ENCODE measurements at places on chromosomes 7 and 10. TPM values are rescaled to one million over a fixed set of nuclear protein-coding genes. Genes with fewer than 3 reads are reported as not detected.

Gene LMTK2
- total RNA-seq, result 7.1 TPM

Gene CTNNA3
- 0.02 TPM for total RNA-seq

Gene CD36
- 1.2 TPM for total RNA-seq

Gene MALRD1
- not detected for total RNA-seq

- no peak for DNase-seq
These were observed 8.7 kb downstream of the ATP6V0E2 start for GRCh38 chr7:149882248-149883047.

DNA sequence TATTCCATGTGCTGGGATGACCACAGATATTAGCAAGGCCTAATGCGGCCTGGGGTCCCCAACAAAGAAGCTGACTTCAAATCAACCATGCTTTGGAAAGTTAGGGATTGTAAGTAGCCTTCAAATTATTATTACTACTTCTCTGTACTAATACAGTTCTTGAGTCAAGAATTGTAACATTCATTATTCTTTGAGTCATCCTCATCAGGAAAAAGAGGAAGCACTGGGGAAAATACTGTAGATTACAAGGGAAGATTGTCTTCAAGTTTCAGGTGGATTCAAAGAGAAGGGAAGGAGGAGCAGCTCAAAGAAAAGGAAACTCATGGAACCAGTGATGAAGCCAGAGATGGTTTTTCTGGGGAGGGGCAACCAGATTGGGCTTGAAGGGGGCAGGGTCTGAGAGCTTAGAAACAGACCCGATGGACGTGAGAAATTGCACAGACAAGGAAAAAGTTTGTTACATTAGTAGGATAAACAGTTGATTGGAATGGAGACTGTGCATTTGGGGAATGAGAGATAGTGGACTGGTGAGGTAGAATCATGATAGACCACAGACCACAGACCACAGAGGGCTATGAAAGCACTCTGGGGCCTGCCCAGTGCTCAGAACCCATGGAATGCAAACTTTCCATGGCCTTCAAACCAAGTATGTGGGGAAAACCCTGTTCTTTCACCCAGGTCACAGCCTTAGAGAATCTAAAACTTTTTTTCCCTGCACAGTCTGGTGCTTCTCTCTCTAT lies 209.9 kb downstream of the ZNF365 start:
- DNase-seq, result peak; percentile 87

- DNase-seq, result no peak
These were observed 540.0 kb downstream of the TCERG1L start for GRCh38 chr10:130771491-130771946.

- DNase-seq, result no peak
These were observed 10.1 kb downstream of the KIF5B start for GRCh38 chr10:32046151-32046550.

DNA sequence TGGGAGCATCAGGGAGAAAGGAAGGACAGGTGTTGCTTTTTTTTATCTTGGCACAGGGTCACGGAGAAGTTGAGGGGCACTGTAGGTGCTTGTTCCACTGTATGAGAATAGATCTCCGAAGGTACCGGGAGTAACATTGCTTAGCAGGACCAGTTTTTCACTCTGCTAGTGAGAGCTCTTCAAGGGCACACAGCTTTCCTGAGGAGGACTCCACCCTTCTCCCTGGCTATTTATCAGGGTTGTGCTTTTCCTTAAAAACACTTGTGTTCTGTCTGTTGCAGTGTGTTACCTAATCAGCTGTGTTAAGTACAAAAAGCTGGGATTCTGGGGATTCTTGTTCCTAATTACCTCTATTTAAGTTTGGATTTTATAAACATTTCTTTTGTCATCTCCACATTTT lies 160.5 kb downstream of the SND1 start:
- DNase-seq, result no peak

- no peak for DNase-seq
These were observed 188.3 kb upstream of the NFE2L3 start for GRCh38 chr7:25963733-25964132.

DNA sequence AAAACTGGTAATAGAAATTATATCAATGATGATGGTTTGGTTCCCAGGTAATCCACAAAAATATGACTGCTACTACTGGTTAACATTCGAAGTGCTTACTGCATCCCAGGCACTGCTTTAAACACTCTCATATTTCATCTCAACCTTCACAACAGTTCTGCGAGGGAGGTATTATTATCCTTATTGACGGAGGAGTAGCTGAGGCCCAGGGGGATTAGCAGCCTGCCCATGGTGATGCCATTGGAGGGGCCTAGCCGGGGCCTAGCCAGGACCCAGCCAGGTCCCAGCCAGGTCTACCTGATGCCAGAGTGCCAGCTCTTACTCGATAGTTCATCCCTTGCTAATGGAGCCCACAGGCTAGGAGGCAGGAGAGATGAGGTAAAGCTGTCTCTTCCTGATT lies 217.1 kb downstream of the FAM107B start:
- DNase-seq, result no peak

- DNase-seq, result no peak
These were observed 2.0 kb upstream of the KLF6 start for GRCh38 chr10:3787016-3787400.

GRCh38 chr10:118965645-118966044 lies 63.9 kb upstream of the NANOS1 start:
- no peak for DNase-seq

DNA sequence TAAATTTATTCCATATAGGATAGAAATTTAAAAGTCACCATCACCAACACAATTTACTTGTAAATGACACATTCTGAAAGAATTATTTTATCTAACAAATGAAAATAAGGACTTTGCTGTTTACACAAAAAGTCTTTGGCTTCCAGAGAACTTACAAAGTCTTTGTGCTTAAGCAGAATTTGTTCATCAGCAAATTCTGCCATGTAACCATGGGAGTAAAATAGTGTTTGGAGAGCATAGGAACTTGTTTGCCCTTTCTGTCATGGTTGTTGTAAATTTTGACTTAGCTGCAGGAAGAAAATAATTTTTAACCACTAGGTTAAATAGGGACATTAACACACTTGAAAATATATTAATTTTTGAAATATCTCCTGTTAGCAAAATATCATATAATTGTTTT lies 15.2 kb downstream of the FGL2 start:
- no peak for DNase-seq
